ENCODE measurements at places on chromosomes 16 and 17.

DNA sequence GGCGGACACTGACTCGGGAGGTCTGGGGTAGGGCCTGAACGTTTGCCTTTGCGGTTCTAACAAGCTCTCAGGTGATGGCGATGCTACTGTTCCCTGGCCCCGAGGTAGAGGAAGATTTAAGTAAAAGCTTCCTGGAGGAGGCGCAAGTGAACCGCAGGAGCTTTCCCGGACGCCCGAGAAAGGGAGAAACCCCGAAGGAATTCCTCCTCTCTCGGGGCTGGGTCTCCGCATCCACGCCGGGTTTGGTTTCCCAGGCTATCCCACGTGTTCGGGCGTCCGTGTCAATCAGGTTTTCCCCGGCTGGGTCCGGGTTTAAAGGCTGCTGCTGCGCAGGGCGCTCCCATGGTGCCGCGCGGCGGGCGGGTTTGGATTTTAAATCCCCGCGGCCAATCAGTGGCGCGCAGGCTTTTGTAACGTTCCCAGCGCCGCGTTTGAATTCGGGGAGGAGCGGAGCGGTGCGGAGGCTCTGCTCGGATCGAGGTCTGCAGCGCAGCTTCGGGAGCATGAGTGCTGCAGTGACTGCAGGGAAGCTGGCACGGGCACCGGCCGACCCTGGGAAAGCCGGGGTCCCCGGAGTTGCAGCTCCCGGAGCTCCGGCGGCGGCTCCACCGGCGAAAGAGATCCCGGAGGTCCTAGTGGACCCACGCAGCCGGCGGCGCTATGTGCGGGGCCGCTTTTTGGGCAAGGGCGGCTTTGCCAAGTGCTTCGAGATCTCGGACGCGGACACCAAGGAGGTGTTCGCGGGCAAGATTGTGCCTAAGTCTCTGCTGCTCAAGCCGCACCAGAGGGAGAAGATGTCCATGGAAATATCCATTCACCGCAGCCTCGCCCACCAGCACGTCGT lies at the start of gene PLK1:
Gene PLK1 (plus strand): TSS at position 460 of the 844 bp plus-strand sequence. CDS start 44 bp downstream, at position 504.
- DNase-seq: peak; percentile 88

DNA sequence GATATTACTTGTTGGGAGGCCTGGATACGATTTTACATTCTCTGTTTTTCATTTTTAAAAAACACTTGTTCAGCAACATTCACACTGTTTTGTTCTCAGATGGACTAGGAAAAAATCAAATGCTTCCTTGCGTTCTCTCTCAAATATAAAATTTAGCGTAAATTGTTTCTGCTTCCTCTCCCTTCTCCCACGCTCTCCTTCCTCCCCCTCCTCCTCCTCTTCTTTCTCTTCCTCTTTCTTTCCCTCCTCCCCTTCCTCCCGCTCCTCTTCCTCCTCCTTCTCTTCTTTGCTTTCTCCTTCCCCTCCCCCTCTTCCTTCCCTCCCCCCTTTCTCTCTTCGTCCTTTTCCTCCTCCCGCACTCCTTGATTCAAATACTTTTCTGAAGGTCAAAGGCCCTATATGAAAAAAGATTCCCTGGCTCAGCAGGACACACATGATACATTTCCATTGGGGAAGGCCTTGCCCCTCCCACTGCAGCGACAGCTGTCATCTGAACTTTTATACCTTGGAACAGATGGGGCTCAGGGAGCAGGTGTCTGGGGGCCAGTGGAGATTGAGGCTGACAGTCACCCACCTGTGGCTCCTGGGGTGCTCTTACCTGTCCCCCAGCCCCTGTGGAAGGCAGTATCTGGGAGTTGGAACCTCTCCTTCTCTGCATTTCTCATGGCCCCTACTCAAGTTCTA lies 99.4 kb upstream of the SDK2 start:
- no peak for DNase-seq

- DNase-seq: no peak
These were observed 2.3 kb upstream of the IL4R start for GRCh38 chr16:27311448-27311830.

GRCh38 chr16:57023541-57024249 lies 34.3 kb downstream of the NLRC5 start:
- no peak for DNase-seq

- DNase-seq: peak; percentile 15
These were observed 60.6 kb downstream of the RPH3AL start for GRCh38 chr17:292016-292415.

DNA sequence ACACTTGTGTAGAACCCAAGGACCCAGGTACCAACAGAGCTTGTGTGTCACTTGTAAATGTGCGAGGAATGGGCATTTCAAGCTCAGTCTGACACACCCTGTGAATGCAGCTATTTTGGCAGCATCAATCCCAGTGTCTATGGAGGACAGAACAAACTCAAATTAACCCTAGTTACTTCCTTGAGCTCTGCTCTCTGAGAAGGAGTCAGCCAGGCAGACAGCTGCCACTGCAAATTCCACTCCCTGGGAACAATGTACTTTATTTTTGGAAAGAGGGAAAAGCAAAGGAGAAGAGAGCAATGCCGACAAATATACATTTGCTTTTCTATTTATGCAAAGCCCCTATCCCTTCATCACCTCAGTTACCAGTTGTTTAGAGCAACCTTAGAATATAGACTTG lies 48.4 kb upstream of the NOG start:
- DNase-seq: no peak

GRCh38 chr16:1152123-1152638 lies 725 bp upstream of the CACNA1H start:
- no peak for DNase-seq

- no peak for DNase-seq
These were observed 13.4 kb upstream of the SMIM36 start for GRCh38 chr17:55524440-55525220.

- DNase-seq: no peak
These were observed 32.8 kb downstream of the GLG1 start for GRCh38 chr16:74574146-74574545.

DNA sequence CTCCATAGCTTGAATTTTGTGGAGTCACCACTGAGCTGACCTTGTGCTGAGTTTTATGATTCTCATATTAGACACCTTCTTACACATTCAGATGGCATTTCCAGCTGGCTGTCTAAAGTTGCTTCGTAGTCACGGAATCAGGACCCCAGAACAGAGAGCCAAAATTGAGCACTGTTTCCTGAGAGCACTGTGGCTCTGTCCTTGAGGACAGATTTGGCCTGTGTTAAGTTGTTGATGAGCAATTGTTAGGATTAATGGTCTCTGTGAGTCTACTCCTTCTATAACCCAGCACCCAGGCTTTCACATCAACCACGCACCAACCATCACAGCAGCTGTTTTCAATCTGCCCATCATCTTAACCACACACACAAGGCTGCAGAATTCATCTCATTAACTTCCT lies 277.5 kb upstream of the HSBP1 start:
- DNase-seq: no peak

- DNase-seq: no peak
These were observed 5.9 kb upstream of the NFATC3 start for GRCh38 chr16:68079376-68079625.

DNA sequence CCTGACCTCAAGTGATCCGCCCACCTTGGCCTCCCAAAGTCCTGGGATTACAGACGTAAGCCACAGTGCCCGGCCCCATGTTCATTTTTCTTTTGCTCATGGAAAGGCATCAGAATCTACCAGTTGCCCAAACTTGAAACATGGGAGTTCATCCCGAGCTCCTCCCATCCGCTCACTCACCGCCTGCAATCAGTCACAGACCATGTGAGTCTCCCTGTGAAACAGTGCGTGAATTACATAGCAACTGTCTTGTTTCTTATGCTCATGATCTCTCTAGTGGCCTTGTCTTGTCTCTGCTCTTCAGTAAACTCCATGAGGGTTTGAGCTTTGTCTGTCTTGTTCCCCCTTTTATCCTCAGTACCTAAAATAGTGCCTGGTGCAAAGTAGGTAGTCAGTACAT lies 52.1 kb upstream of the TNRC6A start:
- DNase-seq: no peak

DNA sequence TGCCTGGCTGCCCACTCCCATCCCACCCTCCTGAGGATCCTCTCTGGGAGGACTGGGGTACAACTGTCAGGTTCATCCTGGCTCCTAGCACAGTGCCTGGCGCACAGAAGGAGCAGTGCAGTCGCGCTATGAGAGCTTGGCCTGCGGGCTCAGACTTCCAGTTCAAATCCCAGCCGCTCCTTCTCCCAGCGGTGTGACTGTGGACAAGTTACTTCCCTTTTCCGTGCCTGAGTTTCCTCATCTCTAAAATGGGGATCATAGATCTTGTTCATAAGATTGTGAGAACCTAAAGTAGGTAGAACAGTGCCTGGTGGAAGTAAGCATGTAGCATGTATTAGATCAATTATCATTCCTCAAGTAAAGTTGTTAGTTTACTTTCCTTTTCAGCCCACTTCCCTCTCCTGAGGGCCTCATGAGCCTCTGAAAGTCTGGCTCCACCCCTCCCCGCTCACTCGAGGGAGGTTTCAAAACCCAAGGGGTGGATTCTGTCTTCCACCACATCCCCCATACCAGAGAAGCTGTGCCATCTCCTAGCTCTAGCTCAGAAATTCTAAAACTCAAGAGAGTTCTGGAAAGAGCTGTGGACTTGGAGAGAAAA lies 19.9 kb upstream of the COL1A1 start:
- no peak for DNase-seq

- DNase-seq: no peak
These were observed 90.6 kb upstream of the CDH5 start for GRCh38 chr16:66275775-66276428.

- DNase-seq: no peak
These were observed 165.8 kb downstream of the CHD9 start for GRCh38 chr16:53220585-53220984.

GRCh38 chr17:44327715-44328449 lies 3.3 kb upstream of the SLC25A39 start:
- no peak for DNase-seq

DNA sequence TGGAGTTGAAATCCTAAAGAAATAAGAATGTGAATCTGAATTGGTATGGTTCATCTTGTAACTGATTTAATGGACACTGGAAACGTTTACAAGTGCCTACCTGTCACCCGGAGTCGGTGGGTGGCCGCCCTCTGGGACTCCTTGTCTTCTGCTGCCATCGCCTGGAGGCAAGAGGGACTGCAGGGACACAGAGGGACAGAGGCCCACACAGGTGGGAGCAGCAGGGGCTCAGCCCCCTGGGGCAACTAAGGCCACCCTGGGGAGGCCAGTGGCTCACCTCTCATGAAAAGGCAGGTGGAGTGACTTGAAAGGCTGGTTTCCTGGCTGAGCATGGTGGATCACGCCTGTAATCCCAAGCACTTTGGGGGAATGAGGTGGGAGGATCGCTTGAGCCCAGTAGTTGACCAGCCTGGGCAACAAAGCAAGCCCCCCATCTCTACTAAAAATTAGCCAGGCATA lies 23.2 kb downstream of the TMEM92 start:
- DNase-seq: peak; percentile 87

GRCh38 chr17:5788266-5788900 lies 204.1 kb upstream of the NLRP1 start:
- DNase-seq: no peak

- no peak for DNase-seq
These were observed 28.6 kb downstream of the CLEC16A start for GRCh38 chr16:10972819-10973464.

DNA sequence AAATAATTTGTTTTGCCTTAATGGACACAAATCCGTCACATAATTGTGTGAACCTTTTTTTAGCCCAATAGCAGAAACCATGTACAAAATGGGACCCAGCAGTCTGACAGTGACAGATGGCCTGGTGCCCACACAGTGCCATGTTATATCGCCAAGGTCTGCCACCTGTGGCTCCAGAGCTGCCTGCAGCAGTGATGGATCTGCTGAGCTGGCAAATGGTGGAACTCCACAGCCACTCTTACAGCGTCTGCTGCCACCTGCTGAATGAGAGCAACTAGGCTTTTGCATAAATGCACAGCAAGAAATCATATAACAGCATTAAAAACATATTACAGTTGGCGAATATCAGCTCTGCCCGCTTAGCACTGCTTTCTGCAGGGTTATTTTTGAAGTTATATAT lies 59.4 kb downstream of the NUP93 start:
- DNase-seq: no peak

GRCh38 chr16:80046261-80046660 lies 445.7 kb upstream of the MAF start:
- no peak for DNase-seq

- DNase-seq: no peak
These were observed 51.8 kb downstream of the VAC14 start for GRCh38 chr16:70749006-70749678.

- DNase-seq: no peak
These were observed 27.4 kb upstream of the MSI2 start for GRCh38 chr17:57228911-57229310.

GRCh38 chr17:10136258-10136981 lies 62.0 kb downstream of the GAS7 start:
- no peak for DNase-seq

DNA sequence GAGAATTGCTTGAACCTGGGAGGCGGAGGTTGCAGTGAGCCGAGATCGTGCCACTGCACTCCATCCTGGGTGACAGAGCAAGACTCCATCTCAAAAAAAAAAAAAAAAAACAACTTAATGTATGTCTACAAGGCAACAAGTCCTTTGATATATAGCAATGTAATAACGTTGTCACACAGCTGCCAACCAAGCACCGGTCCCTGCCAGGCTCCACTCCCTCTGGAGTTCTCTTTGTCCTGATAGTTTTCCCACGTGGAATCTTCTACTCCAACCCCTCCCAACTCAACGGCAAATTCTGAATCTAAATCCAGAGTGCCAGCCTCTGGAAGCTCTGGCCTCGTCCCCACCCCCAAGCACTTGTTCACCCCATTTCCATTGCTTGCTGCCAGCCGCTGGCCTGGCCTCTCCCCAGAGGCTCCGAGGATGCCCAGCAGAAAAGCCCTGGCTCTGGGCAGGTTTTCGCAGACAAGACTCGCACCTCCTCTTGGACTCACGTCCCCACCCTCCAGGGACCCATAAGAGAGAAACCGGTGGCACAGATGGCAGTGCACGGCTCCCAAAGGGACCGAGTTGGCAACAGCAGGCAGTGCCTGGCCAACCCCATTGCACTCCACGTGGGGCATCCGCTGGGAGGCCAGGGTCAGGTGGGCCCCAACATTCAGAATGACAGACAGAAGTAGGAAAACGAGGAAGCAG lies 15.9 kb upstream of the CBX2 start:
- no peak for DNase-seq

DNA sequence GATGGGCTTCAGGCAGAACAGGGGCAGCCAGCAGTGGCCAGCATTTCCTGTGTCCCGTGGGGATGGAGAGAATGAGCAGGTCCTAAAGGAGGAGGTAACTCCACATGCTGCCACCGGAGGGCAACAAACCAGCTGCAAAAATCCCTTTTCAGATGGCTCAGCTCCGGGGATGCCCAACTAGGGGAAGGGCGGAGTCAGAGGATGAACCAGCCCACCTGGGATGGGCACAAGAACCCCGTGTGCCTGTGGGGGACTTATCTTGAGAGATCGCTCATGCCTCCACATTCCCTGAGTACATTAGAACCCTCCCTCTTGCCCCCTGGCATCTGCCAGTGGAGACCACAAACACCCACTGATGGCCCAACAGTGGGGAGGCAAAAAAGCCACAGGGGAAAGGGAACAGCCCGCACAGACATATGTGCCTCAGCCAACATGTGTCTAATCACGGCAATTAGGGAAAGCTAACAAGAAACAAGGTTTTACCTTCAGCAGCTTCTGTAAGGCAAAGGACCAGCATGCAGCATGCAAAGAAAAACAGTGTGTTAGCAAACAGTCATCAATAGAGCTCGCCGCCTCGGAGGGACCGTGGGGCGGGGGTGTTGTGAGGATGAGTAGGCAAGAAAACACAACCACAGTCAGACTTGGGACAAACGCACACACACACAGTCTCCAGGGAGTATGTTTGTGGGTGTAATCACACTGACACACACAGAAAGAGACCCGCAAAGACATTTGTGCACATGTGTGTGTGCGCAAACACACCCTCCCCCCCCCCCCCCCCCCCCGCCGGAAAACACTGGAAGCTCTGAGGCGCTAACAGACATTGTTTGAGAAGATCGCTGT lies 64.0 kb downstream of the MYO18A start:
- DNase-seq: no peak

- DNase-seq: peak; percentile 54
These were observed 1.4 kb downstream of the MSL1 start for GRCh38 chr17:40122999-40123810.

Measured in heart left ventricle (tissue), 16 donors.